Non-pigmented ciliary epithelial cell (primary cell): ENCODE measurements at places on chromosomes 12 and 14.
A peak's percentile ranks its signal among the peaks of the same experiment; 100 is the strongest.

DNA sequence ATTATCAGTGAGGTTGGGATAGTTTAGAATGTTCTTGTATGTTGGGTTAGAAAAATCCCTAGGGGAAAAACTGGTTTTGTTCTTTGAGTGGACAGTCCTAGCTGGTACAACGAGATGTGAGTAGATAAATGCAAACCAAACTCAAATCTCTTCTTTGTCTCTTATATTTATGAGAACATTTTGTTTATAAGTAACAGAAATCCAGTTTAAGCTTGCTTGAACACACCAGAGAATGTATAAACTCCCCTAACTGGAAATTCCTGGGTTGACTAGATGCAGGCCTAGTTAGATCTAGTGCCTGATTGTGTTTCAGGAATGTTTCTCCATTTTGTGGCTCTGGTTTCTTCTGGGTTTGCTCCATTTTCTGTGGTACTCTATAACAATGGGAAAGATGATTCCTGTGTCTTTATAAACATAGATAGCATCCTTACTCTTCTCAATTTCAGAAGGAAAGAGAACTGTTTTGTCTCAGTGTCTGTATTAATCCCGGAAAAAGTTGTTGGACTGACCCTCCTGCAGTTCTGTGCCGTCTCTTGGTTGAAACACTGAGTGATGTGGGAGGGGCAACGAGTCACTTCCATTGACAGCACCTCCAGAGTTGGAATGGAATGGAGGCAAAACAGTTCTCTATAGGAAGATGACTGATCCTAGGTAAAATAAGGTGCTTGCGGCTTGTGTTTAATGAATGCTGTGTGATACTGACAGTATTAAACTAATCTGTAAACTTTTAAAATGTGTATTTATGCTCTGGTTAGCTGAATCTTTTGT is 244.8 kb downstream of the TMTC2 start:
- DNase-seq, result no peak

- no peak for DNase-seq
These were observed 494.8 kb downstream of the NELL2 start for GRCh38 chr12:44381341-44381740.

DNA sequence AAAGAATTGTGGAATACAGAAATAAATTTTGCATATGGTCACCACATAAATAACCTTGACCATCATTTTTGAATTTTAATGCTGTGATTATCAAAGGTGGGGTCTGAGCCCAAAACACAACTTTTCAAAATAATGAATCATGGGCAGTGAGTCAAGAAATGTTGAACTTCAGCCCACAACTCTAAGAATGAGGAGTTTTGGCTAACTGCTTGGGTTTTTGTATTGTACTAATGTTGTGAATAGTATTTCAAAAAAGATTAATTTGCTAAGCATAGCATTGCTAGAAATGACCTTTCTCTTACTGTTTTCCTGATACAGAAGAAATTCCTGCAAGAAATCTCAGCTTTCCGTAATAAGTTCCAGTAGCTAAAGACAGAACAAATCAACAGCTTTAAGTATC is 24.4 kb upstream of the YARS2 start:
- no peak for DNase-seq

GRCh38 chr12:108798551-108799221 is 58.7 kb downstream of the SSH1 start:
- no peak for DNase-seq

GRCh38 chr14:104424406-104425072 is 155.0 kb upstream of the C14orf180 start:
- no peak for DNase-seq

GRCh38 chr12:110768960-110769359 is 26.3 kb upstream of the PPP1CC start:
- DNase-seq, result no peak

DNA sequence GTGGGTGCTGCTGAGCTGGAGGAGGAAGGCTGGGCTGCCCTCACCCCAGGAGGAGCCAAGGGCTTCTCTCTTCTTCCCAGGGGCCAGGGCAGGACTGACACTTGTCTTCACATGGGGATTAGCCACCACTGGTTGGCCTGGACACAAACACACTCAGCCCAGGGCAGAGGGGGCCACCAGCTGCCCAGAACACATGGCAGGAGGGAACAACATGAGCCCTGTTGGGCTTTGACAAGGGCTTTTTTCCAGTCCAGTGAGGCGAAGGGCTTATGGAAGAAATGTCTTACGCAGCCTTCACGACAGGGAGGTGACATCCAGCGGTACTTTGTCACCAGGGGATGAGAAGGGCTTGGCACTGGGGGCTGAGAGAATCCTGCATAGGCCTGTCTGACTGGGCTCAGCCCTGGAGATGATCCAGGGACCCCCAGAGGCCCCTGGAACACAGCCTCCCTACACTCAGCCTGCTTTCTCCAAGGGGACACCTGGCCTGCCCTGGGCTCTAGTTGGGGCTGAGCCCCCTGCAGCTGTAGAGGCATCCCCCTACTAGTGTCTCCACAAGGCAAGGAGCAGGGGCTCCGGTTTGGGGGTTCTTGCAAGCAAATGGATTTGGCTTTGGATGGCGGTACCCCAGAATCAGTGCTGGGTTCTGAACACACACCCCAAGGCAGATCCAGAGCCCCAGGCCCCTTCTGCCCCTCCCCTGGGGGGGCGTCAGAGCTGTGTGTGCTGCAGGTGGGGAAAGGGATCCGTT is 18.9 kb downstream of the ARL6IP4 start:
- no peak for DNase-seq

DNA sequence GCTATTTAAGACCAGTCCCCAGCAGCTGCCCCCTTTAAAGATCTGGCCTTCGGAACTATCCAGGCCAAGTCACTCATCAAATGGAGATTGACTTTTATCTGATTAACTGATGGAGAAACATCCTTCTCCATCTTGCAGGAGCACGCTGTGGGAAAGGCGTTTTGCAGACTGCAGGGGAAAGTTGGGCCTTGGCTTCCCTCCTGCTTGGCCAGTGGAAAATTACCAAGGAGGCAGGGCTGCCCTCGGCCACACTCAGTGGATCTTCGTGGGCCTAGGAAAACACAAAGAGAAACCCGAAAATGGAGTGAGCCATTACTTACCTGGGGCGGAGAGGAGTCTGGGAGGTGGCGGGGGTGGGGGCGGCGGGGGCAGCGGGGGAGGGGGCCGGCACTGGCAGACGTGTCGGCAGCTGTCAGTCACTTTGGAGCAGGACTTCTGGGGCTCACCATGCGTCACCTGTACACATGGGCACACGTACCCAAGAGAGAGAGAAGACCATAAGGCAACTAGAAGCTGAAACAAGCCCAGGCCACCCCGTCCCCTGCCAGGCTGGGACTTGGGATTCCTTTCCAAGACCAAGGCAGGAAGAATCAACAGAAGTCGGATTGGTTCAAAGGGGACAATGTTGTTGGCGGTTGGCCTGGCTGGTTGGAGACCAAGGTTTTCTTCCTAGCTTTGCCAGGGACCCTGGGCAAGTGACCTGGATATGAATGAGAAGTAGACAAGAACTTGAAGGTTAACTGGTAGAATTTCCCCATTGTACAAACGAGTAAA is 9.2 kb downstream of the PRIMA1 start:
- no peak for DNase-seq

DNA sequence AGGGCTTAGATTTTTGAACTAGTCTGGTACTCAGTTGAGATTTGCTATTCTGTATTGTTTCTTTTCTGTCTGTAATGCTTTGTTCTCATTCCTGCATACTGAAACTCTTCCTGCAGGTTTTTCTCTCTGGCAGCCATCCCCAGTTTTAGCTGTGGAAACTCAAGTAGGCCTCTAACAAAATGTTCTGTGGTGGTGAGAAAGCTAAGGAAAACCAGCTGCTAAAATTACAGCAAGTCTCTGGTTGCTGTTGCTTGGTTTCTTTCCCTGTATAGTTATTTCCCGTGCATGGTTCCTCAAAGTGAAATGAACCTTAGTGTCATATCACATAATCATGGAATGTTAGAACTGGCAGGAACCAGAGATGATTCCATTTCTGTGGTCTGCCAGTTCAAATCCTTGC is 442.5 kb downstream of the NRXN3 start:
- no peak for DNase-seq

- DNase-seq, result no peak
These were observed 5.4 kb downstream of the AP1G2 start for GRCh38 chr14:23561873-23562821.

- no peak for DNase-seq
These were observed 30.4 kb downstream of the RAP1B start for GRCh38 chr12:68641138-68641537.

GRCh38 chr14:67373347-67373746 is 13.2 kb downstream of the EIF2S1 start:
- no peak for DNase-seq

DNA sequence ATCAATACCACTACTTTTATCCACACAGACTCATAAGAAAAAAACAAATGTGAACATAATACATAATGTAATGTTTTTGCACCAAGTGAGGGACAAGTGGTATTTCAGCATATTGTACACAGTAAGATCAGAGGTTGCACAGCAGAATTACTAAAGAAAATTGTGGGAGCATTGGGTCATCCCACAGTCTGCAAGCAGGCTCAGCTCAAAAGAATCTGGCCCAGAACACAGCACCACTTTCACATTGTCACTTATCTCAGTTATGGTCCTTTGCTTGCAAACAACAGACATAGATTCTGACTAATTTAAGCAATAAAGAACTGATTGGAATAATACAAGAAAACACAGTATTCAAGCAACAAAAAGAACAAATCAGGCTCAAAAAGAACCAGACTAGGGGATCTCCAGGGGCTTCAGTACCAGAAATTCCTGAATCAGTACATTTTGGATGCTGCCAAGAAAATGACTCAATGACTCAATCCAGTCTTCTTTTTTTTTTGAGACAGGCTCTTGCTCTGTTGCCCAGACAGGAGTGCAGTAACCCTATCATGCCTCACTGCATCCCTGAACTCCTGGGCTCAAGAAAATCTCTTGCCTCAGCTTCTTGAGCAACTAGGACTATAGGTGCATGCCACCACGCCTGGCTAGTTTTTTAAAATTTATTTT is 42.9 kb upstream of the EEA1 start:
- peak; percentile 73 for DNase-seq

- DNase-seq, result peak; percentile 63
These were observed 198.9 kb downstream of the RBM19 start for GRCh38 chr12:113766879-113767878.

DNA sequence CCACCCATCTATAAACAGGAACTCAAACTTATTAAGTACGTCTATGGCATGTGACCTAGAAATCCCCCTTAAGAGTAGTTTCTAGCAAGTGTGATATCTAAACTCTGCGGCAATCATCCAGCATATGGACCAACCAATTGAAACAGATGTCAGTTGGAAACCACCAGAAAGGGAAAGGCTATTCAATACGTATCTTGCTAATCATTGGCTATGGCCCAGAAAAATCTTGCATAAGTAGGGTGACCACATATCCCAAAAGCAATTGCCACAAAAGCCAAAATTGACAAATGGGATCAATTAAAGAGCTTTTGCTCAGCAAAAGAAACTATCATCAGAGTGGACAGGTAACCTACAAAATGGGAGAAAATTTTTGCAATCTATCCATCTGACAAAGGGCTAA is 24.2 kb downstream of the SYNJ2BP start:
- no peak for DNase-seq

DNA sequence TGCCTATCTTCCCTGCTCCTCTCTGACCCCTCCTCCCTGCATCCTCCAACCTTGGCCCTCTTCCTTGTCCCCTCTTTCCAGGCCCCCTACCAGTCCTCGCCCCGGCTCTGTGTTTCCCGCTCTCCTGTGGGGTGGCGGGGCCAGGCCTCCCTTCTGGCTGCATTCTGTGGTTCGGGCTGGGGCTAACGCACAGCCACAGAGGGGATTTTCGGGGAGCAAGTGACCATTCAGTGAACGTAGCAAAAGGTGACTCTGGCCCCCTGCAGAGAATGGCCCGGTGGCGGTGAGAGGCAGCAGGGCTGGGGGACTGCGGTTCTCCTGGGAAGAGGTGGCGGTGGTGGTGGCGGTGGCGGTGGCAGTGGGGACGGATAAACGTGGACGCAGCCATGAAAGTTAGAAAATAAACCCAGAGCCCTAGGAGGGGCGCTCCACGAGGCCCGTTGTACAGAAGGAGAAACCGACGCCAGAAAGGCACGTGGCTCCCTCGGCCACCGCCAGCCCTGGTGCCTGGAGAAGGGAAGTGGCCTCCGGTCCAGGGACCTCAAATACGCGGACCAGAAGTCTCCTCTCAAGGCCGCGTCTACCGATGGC is 269.6 kb downstream of the ADGRD1 start:
- no peak for DNase-seq

DNA sequence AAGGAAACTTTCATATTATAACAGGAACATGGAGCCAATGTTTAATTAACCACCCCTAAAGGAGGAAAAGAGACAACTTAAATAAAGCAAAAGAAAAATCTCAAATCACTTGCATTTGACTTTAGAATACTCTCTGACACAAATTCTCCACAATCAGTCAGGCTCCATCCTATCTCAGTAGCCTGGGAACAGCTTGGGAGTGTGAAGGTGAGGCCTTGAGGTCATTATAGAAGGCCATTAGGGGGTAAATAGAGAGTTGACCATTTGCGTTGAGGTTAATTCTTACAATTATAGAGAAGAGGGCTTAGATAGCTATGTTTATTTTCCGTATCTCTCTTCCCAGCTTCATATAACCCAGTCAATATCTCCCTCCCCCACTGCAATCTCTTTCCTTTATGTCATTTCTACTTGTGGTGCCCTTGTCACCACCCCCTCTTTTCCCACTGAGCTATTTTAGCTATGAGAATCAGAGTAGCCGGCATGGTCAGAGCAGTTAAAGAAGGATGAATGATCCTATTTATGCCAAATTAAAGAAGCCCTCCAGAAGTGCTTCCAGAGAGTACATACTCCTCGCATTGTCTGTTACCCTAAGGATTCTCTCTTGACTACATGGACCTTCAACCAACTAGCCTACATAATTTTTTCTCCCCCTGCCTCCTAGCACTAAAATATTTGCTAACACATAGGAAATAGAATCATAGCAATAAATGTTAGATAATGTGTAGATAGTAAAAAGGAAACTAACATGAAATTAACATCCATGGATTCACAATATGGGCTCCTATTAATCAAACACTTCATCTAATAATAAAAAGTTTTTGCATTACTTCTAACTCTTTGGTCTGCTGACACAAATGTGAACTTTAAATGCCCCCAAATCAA is 135.2 kb upstream of the KRR1 start:
- no peak for DNase-seq

DNA sequence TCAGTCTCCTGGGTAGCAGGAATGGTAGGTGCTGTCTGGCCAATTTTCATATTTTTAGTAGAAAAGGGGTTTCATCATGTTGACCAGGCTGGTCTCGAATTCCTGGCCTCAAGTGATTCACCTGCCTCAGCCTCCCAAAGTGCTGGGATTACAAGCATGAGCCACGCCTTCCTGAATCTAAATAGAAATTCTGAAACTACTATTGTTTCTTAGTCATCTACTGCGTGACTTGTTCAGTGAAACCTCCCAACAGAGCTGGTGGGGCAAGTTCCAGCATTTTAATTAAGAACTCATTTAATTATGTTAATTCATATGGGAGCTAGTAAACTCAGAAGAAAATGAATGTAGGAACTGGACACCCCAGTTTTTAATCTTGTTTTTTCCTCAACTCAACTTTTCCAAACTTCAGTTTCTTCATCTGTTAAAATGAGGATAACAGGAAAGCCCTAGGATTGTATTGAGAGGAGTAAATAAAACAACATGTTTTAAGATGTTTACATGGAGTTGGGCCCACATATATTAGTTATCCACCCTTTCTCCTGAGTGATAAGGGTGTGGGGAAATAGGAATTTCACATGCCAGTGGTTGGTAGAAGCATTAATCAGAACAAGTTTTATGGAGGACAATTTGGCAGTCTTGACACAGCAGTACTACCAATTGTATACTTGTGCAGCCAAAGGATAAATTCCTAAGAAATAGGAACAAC is 335.8 kb upstream of the E2F7 start:
- no peak for DNase-seq
